ENCODE measurements at places on chromosomes 6 and 20. TPM values are rescaled to one million over a fixed set of nuclear protein-coding genes. Genes with fewer than 3 reads are reported as not detected.
A peak's percentile ranks its signal among the peaks of the same experiment; 100 is the strongest.

The HLA-G gene
- 0.35 TPM for total RNA-seq

The LIN28B gene
- total RNA-seq, result not detected

The LY6G6F gene
- total RNA-seq, result not detected

DNA sequence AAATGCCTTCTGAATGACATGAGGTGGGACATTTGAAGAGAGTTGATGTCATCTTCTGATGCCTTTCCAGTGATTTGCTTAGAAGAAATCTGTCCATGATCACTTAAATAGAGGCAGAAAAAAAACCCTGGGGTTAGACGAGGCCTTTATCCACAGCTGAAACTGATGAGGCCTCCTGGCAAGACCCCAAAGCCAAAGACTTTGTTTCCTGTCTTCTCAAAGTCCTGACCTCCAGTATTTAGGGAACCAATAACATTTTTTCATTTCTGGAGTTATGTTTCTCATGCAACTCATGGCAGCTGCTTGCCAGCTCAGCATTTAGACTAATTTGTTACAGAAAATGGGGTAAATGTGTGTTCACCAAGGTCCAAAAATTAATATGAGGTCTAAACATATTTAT lies 248.0 kb upstream of the PRDM1 start:
- no peak for DNase-seq
- H3K4me1 ChIP-seq, result no peaks in the 10 kb centered on the region
- no peak overlapping the region for H3K27ac ChIP-seq

DNA sequence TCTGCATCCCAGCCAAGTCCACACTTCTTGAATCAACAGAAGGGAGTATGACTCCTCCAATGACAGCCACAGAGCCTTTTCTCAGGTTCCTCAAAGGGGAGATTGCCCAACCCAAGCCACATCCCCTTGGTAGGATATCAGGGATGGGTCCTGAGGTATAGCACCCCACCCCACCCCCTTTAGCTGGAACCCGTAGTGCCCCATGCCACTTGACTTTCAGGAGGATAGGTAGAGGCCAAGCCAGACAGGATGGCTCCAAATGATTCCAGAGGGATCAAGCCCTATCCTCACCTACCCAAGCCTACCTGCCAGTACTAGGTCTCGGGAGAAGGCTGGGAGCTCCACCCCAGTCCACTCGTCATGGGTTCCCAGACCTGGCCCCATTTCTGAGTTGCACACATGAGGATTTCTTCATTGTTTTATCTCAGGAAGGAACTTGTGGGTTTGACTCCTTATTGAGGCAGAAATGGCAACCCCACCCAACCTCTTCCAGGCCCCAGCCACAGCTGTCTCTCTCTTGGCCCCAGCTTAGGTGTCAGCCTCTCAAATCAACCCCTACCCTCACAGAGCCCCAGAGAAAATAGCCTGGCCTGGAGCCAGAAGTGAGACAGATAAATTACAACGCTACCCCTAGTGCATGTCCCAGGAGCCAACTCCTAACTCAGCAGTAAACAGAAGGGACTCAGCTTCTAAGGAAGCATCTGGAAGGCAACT lies 3.6 kb downstream of the CCND3 start:
- no peak overlapping the region for H3K4me3 ChIP-seq
- H3K27me3 ChIP-seq, result no peaks in the 10 kb centered on the region
- peaks cover 8% of the 10 kb centered on the region for H3K4me1 ChIP-seq
- DNase-seq, result peak; percentile 24

DNA sequence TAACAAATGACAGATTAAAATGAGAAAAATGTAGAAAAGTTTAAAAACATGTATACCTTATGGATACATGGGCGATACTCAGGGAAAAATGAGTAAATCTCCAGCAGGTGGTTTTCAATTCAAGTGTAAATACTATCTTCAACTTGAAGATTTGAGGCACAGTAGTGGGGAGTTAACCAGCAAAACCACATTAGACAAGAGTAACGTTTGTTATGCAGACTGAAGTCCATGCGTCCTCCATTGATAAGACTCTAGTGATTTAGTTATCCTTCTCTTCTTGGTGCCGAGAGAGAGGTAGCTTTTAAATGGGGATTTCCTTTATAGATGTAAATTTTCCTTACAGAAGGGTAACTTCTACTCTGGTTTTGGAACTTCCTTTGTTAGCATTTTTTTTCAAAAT lies 28.1 kb downstream of the PCMTD2 start:
- DNase-seq, result no peak
- H3K27ac ChIP-seq, result no peak overlapping the region
- no peak overlapping the region for H3K4me3 ChIP-seq
- no peaks in the 10 kb centered on the region for H3K4me1 ChIP-seq

DNA sequence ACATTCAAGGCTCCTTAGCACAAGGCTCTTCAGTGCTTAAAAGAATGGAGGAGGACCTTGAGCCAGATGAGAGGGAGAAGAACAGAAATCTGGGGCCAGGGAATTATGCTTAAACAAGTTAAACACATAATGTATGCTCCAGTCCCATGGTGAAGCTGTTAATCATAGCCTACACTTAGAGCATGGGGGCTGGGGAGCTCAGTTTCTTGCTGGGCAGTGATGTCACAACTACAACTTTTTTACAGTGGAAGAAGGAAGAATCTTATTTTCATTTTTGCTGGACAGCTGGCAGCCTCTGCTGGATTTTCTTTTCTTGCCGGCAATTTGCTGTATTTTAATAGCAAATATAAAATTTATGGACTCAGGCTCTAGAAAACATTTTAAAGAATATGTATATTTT lies 432.5 kb downstream of the CD109 start:
- no peak overlapping the region for H3K27ac ChIP-seq
- H3K27me3 ChIP-seq, result no peaks in the 10 kb centered on the region
- peak; percentile 37 for DNase-seq
- H3K4me1 ChIP-seq, result no peaks in the 10 kb centered on the region
